Lower leg skin (tissue), 4 donors: ENCODE measurements at places on chromosomes 3 and 15. TPM values are rescaled to one million over a fixed set of nuclear protein-coding genes. Genes with fewer than 3 reads are reported as not detected.

POLQ gene
- 0.91 TPM for total RNA-seq

WDR93 gene
- 0.12 TPM for total RNA-seq

IGF1R gene
- total RNA-seq, result 172 TPM

GABRA5 gene
- total RNA-seq, result not detected

XCR1 gene
- total RNA-seq, result 4.8 TPM

GALNT15 gene
- total RNA-seq, result 133 TPM

SLC51B gene
- total RNA-seq, result not detected

GRIP2 gene
- total RNA-seq, result 1.0 TPM

CRYGS gene
- total RNA-seq, result 2.0 TPM

SPTSSB gene
- 91.6 TPM for total RNA-seq

CCR3 gene
- 2.5 TPM for total RNA-seq

DUOXA1 gene
- 93.6 TPM for total RNA-seq

NMNAT3 gene
- total RNA-seq, result 35.1 TPM

GOLGA6L9 gene
- 3.9 TPM for total RNA-seq

ITPKA gene
- not detected for total RNA-seq

ITGA11 gene
- 0.91 TPM for total RNA-seq

KY gene
- 30.6 TPM for total RNA-seq

TNFAIP8L3 gene
- 20.2 TPM for total RNA-seq

IL16 gene
- 15.2 TPM for total RNA-seq

MESP1 gene
- total RNA-seq, result 1.4 TPM
